Memory B cell (primary cell): ENCODE measurements at places on chromosomes 12 and 14.

- no peak for DNase-seq
Measured at GRCh38 chr12:45863332-45863731, 127.0 kb downstream of the SCAF11 start.

- no peak for DNase-seq
Measured at GRCh38 chr12:66620026-66620425, 58.9 kb downstream of the GRIP1 start.

GRCh38 chr12:85796001-85796400 lies 40.2 kb downstream of the RASSF9 start:
- no peak for DNase-seq

DNA sequence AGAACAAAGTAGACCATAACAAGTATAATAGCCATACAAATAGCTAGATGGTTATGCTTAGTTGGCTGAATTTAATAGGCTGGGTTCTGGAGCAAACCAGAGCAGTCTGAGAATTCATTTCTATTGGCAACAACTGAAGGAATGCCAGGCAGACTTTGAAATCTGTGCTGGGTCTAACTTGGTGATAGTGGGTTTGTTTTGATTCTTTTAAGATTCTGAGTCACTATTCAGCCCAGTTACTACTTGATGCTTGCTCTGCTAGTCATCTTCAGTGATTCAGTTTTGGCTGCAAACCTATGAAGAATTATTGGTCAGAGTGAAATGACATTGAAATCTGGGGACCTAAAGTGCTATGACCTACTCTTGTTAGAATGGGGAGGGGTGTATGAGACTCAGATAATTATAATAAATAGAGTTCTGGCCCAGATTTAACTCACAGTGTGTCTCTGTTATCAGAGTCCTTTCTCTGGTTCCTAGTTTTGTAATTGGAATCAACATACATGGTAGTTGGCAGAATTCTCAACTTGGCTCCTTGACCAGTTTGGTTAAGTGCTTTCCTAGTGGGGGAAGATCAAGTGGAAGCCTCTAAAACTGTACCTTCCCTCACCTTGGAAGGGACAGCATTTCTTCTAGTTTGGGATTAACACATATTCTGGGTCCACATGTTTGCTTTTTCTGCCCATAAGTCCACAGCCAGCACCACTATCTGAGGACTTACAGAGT lies 43.5 kb downstream of the MNAT1 start:
- DNase-seq, result no peak

DNA sequence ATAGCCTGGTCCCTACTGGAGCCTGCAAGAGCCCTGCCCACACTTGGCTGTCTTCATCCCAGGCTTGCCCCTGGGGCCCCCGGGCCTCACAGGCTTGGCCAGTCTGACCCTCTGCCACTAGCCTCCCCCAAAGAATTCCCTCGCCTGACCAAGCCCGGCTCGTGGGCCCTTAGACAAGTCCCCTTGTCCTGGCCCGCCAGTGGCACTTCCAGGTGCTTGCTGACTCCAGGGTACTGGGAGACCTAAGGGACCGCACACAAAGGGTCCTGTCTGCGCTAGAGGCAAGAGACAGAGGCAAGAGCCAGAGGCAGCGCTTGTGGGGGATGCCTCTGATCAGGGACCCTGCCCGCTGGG lies 5.0 kb downstream of the BTBD6 start:
- no peak for DNase-seq

GRCh38 chr12:123482876-123483275 lies 24.9 kb downstream of the SNRNP35 start:
- no peak for DNase-seq

- DNase-seq, result no peak
Measured at GRCh38 chr12:115799610-115800009, 477.9 kb downstream of the MED13L start.

GRCh38 chr14:52333823-52334657 lies 19.9 kb downstream of the PTGER2 start:
- DNase-seq, result no peak

DNA sequence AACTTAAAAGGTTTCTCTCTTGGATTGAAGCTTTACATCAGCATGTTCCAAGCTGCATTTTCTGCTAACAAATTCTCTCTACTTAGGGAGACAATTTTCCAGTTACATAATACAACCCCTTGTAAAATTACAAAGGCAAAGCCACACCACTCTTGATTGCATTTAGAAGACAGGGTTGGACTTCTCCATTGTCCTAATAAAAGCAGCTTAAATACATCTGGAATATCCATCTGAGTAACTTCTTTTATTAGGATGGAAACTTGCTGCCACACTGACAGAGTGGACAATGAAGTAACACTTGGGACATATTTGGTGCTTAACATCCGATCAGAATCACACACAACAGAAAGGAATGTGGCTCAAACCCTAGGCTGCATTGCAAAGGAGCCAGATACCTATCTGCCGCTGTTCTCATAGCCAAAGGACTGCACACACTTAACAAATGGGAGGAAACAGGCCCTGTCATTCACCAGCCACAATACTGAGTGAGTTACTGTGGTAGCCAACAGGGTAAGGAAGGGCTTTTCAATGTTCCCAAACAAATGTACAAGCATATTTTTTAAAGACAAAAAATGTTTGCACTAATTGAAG lies 157.2 kb downstream of the PAX9 start:
- DNase-seq, result no peak

DNA sequence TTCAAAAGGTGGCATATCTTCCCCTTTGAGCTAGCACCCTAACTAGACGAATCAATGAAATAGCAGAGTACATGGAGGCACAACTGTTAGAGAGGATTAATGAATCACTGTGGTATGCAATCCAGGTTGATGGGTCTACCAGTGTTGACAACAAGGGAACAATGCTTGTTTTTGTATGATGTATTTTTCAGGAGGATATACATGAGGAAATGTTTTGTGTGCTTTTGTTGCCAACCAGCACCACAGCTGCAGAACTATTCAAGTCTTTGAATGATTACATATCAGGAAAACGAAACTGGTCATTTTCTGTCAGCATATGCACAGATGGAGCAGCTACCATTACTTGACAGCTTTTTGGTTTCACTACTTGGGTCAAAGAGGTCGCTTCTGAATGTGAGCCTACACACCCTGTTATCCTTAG lies 142.6 kb downstream of the GPHN start:
- DNase-seq, result no peak

DNA sequence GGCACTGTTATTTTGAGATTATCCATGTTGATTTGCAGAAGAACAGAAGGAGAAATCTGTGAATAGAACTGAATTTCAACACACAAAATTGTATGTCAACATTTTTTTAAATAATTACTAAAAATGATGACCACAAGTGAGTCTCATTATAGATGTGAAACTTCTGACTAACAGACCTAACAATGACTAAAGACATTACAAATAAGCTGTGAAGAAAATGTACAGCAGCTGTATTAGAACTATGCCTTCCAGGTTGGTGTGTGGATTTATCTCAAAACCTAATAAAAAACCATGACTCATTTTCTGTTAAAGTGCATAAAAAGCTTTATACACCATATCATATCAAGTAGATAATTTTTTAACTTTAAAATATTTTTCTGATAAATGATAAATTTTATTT lies 22.5 kb upstream of the FOXG1 start:
- DNase-seq, result no peak

DNA sequence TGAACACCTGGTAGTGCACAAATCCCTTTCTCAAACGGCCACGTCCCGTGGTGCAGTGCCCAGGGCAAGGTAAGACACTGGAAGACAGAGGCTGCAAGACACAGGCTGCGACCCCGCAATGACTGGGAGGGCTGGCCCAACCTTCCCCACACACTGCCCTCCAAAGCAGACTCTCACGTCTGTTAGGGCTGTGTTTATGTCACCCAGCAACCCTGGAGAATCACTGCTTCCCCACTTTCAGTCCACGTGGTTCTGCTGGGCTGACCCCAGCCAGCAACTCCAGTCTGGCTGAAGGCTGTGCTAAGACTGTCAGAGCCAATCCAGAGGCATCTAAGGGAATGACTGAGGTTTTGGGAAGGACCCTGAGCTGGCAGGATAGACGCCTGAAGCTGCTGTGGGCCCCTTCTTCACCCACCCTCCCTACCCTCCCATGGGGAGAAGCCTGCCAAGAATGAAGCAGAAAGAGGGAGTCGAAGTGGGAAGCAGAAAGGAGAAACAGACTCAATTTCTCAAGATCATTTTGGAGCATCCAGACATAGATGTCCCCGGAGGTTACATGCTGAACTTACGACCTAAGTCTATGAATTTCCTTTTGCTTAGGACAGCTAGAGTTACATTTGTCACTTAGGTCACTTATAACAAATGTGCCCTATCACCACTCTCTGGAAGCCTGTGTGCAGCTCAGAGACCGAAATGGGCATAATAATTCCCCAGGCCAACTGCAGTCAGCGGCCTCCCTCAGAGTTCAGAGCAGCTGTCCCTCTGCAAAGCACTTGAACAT lies 11.7 kb downstream of the KDM2B start:
- DNase-seq, result no peak

GRCh38 chr12:26044007-26044394 lies 80.8 kb downstream of the BHLHE41 start:
- no peak for DNase-seq

- no peak for DNase-seq
Measured at GRCh38 chr12:113405694-113406093, 2.0 kb upstream of the SDS start.

DNA sequence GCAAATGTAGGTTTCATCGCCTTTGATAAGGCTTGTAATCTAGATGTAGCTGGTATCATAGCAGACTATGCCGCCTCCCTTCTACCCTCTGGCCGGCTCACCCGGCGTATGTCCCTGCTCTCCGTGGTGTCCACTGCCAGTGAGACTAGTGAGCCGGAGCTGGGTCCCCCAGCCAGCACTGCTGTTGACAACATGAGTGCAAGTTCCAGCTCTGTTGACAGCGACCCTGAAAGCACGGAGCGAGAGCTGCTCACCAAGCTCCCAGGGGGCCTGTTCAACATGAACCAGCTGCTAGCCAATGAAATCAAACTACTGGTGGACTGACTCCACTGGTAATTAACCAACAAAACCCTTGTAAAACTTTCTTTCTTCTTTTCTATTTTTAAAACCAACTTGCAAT lies 49.0 kb upstream of the A2ML1 start:
- no peak for DNase-seq

DNA sequence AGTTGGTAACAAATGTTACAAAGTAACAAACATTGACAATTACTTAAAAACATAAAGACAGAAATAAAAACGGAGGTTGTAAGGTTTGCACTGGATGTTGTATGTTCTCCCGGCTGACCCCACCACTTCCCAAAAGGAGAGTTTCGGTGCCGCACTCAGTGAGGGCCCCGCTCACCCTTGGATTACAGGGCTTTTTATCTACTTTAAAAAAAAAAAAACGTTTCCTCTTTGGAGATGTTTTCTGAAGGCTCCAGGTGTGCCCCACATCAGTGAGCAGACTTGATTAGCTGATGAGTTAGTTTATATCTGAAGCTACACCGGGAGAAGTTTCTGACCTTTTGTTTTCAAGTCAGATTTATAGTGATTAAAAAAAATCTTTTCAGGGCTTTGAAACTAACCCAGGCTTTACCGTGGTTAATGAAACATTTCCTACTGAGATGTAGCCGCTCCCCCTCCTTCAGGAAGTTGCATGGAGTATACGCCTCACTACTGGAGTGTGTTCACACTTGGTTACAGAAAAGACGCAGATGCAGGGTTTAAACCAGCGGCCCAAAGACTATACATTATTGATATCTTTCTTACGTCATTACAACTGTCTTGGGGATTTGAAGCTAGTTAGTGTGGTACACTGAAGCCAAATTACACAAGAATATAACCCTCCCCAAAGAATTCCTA lies 38.0 kb upstream of the BCL7A start:
- no peak for DNase-seq

- no peak for DNase-seq
Measured at GRCh38 chr12:97312570-97313135, 150.0 kb upstream of the RMST start.

- DNase-seq, result no peak
Measured at GRCh38 chr14:68822926-68823325, 30.1 kb upstream of the ZFP36L1 start.

GRCh38 chr12:26287671-26288381 lies 92.5 kb downstream of the SSPN start:
- no peak for DNase-seq

- DNase-seq, result no peak
Measured at GRCh38 chr14:68951035-68951797, 27.9 kb downstream of the ACTN1 start.

DNA sequence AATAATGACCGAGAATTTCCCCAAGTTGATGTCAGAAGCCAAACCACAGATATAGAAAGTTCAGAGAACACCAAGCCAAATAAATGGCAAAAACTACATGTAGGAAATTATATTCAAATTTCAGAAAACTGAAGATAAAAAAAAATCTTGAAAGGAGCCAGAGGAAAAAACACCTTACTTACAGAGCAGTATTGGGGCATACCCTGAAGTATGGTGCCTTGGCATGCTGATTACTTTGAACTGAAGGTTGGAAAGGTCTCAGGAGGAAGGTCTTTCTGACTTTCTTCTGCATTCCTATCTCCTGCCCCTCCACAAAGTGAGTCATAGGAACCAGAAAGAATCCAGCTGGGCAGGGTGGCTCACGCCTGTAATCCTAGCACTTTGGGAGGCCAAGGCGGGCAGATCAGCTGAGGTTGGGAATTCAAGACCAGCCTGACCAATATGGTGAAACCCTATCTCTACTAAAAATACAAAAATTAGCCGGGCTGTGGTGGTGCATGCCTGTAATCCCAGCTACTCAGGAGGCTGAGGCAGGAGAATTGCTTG lies 8.8 kb upstream of the FGF6 start:
- DNase-seq, result no peak

- DNase-seq, result no peak
Measured at GRCh38 chr14:78479127-78479780, 309.1 kb downstream of the NRXN3 start.

DNA sequence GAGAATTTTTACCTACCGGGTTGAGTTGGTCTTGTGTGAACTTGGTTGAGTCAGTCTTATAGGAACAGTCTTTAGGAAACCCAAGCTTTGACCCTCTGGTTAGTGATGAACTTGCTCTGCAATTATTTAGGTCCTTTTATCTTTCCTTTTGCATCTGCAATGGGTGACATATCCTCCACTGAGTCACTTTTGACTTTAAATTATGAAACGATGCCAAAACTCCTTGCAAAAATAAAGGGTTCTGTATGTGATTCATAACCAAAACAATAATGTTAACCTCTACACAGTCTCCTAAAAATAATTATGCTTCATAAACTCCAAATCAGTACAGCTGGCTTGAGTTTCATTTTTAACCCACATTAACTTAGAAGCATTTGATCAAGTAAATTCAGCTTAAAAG lies 979.4 kb downstream of the GALC start:
- no peak for DNase-seq

- DNase-seq, result no peak
Measured at GRCh38 chr12:103379670-103380069, 116.1 kb downstream of the C12orf42 start.

- no peak for DNase-seq
Measured at GRCh38 chr12:11859705-11860425, 210.4 kb downstream of the ETV6 start.

GRCh38 chr12:89243771-89244170 lies 108.5 kb downstream of the DUSP6 start:
- DNase-seq, result no peak

DNA sequence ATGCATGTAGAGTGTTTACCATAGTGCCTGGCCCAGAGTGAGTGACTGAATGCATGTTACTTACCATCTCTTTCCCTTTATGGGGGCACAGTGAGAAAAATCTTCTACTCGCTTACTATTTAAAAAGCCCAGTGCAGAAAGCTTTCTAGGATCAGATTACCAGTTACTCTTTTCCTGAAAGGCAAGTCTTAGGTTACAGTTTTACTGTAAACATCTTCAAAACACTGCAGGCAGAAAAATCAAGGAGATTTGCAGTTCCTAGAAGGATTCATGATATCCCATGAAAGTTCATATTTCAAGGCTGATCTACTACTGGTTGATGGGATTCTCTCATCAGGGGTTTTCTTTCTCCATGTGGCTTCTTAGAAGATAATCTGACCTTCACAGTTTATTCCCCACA lies 29.3 kb upstream of the DAAM1 start:
- no peak for DNase-seq
